GM23338 (cell line): ENCODE measurements at places on chromosomes 7 and 10.

DNA sequence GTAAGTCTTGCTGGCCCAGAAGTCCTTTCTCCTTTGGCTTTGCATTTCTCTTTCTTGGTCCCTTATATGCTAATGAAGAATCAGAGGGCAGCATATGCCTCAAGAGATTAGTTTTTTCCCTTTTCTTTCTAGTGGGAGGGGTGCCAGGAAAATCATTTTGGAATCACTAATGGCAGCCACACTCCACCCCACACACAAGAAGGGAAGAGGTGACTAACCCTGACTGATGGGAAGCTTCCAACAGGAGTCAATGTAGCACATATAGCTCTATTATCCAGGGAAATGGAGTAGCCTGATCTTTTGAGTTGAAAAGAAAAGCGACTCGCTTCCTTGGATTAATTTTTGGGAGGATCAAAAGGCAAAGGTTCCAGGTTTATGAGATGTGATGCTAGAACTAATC lies 225.3 kb downstream of the KIF20B start:
- DNase-seq: no peak

GRCh38 chr10:124343351-124344265 lies 75.1 kb downstream of the OAT start:
- DNase-seq: no peak

DNA sequence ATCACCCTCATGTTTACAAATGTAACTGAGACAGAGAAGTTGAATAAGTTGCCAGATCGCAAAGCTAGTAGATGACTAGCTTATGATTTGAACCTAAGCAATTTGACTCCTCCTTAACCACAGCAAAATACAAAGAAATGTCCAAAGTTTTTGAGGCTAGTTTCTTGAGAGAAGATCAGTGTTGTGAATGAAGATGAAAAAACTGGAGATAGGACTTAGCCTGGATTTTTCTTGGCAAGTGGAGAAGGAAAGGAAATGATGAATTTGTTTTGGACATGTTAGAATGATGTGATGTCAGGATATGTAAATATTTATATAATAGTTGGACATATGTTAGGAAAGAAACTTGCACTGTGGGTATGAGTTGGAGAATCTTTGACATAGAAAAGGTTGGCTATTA lies 149.8 kb downstream of the LSMEM1 start:
- DNase-seq: no peak

- DNase-seq: no peak
Measured at GRCh38 chr7:40239755-40240303, 105.0 kb downstream of the SUGCT start.

DNA sequence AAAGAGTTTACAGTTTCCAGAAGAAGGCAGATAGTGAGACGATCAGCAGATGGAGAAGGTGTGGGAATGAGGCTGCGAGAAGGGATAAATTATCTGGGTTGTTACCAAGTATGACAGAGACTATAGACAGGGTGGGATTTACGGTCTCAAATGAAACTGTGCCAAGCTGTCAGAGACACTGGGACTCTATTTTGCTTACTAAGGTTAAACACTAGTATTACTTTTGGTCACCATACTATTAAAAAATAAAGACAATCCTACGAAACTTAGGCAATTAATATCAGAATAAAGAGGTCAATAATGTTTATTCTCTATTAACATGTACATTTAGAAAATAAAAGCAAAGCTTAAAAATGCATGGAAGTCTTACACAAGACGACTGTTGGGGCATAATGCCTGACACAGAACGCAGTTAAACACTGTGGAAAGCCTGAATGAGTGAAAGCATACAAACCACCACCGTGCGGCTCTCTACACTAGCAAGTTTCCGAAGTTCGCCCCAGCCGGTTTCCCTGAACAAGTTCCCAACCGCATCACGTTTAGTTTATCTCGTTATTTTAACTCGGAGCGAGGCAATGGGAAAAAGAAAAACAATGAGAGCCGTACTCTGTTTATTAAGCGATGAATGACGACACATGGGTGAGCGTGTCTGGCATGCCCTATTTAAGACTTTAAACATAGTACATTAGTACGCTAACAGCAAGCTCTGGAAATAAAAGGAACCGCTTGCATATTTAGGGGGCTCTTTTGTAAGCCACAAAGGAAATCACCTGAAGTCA lies 909 bp upstream of the CC2D2B start:
- DNase-seq: peak; percentile 75

DNA sequence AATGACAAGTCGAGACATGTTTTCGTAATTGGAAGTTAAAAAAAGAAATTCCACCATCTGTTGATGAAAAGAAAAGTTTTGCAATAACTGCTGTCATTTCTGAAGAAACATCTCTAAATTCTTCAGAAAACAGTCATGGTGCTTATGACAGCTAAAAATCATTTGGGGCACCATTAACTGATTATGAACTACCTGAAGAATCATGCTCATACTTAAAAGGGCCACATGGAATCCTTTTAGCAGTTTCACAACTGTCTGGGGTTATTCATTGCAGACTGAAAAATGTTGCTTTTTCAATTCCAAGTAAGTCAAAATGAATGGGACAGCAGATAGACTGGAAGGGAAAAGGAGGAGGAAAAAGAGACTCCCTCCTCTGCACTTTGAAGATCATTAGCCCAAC lies 134.2 kb downstream of the CHN2 start:
- DNase-seq: no peak

DNA sequence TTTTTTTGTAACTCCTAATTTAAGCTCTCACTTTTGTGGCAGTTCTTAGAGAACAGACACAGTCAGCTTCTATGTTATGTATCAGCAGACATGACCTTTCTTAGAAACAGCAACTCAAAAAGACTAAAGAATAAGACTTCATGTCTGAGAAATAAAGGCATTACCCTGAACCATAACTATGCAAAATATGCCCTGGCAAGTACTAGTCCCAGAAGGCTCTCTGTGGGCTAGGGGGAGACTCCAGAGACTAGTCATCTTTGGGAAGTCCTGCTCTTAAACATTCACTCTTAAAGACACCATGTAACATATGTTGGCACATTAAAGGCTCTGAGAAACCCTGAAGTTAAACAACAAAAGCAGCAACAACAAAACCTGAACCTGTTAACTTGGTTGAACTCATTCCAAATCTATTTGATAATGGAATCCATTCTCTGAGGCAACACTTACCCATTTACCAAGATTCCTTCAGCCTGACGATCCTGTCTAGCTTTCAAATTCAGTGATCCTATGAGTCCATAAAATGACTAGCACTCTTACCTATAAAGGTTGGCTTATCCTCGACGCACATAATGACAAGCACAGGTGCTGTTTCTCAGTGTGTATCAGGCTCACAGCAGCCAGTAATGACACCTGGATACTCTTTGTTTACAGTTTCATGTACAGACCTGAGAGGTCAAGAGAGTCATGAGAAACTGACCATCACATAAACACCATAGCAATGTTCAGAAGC lies 62.3 kb downstream of the OSBPL3 start:
- DNase-seq: no peak

DNA sequence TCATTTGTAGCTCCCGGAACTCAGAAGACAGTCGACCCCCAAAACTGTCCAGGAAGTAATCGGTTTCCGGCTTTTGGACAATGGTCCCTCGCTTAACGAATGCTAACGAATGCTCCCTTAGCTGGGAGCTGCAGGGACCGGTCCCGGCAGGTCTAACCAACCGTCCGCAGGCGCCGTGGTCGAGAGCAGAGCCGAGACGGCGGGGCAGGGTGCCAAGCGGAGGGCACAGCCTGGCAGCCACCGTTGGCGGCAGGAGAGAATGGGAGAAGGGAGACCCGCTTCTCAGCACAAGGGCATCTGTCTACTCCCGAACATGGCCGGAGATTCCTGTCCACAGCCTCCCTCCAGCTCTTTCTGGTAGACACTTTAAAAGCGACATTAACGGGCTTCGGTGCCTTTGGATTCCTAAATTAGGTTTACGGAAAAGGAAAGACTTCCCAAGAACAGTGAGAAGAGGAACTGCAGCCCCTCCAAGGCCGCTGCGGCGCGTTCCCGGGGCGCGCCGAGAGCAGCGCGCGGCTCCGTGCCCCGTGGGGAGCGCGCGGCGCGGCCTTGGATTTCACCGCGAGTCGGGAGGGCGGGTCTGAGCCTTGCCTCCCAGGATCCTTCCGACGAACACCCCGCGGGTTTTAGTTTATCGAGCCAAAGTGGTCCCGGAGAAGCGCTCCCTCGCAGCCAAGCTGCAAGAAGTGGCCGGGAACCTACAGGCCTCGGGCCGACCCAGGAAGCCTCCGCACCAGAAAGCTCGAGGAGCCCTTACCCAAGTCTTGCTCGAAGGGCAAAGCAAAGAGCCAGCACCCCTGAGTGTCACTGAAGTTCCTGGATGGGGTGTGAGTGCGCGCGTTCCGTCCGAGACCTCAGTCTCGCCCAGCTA lies 3.6 kb upstream of the TBX20 start:
- peak; percentile 64 for DNase-seq

GRCh38 chr7:86788948-86789347 lies 145.2 kb downstream of the GRM3 start:
- no peak for DNase-seq
